ENCODE measurements at places on chromosomes 16 and 17.

DNA sequence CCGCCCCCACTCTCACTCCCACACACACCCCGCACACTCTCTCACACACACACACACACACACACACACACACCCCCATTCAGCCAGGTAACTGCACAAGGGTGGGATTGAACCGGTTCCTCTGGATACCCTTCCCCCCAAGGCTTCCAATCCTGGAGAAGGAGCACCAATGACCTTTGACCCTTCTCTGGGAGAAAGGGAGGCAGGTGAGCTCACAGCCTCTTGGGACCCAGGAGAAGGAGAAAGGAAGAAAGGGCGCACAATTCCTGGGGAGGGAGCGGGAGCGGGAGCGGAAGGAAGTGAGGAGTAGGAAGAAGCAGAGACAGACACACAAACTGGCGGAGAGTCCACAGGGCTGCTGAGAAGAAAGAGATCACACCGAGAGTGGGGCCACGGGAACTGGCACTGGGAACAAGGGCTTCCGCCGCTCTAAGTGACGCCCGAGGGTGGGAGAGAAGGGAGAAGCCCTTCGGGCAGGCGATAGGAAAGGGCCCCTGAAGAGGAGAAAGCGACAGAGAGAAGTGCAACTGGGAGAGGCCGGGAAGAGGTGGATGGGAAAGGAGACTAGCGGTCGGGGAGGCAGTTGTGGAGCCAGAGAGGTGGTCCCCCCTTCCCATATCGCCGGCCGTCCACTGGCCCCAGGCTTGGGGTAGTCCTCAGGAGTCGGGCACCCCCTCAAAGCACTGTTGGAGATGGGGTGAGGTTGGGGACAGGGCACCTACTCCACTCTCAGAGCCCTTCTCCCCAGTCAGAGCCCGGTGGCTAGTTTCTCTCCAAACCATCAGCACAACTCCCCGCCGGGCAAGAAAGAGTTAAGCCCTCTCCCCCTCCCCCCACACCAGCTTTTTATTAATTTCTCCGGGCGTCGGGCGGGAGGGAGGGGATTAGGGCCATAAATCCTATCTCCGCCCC lies 1.3 kb downstream of the SAMD14 start:
- DNase-seq: no peak

DNA sequence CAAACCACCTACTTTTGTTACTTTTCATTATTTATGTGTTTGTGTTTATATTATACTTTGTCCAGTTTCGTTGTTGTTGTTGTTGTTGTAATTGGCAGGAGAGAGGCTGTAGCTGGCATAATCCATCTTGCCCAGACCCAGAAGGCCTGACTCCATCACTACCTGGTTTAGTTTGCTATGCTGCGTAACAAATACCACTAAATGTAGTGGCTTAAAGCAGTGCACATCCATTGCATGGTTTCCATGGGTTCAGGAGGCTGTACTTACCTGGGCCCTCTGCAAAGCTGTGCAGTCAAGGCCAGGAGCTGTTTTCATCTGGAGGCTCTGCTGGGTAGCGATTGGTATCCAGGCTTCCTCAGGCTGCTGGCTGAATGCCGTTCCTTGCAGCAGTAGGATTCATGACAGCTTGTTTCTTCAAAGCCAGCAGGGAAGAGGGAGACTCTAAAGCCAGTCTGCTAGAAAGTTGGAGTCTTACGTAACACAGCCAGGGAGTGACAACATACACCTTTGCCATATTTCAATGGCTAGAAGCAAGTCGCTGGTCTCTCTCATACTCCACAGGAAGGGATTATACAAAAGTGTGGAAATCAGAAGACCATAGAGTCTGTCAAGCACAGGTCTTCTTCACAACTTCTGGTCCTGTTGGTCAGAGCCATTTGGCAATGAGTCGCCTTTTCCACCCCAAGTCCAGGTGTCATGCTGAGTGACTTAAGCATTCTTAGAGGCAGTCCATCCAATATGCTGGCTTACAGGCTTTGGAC lies 41.1 kb downstream of the TNRC6C start:
- DNase-seq: no peak

DNA sequence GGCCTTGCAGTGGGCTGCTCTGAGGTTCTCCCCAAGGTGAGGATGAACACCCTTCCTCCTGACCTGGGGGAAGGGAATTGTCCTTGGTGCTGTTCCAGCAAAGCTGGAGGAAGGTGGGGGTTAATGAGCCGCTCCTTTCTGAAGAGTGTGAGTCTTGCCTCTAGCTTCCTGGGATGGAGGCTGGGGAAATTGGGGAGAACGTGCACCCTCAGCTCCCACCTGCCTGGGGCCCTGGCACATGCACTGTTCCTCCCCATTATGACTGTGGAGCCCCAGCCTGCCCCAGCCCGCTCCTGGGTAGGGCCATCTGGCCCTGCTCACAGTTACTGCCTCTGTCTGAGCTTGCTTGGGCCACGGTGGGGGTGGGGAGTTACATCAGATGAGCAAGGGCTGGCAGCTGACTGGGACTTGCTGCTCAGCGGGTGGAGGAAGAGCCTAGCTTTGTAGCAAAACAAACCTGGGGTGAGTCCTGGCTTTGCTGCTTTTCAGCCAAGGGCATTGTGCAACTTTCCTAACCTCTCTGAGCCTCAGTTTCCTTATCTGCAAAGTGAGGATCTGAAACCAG lies 11.1 kb downstream of the TNS4 start:
- peak; percentile 63 for DNase-seq

GRCh38 chr16:70589998-70590471 lies 56.3 kb upstream of the IL34 start:
- no peak for DNase-seq

GRCh38 chr16:83970430-83970815 lies 2.4 kb downstream of the NECAB2 start:
- DNase-seq: no peak

DNA sequence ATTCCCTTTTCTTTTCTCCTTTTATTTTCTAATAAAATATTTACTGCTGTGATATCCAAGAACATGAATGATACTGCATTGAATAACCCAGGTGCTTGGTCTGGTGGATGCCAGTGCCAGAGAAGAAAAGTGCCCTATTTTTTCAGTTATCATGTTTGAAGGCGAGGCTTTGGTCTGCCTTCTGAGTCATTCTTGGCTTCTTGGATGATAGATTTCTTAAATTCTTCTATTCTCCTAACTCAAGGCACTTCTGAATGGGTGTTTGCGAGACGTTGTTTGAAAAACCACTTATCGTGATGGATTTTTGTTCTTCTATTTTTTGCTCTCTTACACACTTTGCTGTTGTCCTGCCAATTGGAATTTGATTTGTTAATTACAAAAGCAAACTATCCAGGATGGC lies 66.7 kb downstream of the FTO start:
- no peak for DNase-seq

GRCh38 chr16:1151424-1152122 lies 1.3 kb upstream of the CACNA1H start:
- DNase-seq: no peak

- DNase-seq: peak; percentile 68
These were observed at the start of gene PDK2 for GRCh38 chr17:50094753-50095619. Gene PDK2 (plus strand): TSS chr17:50095351. CDS start chr17:50095436, 85 bp downstream.

- DNase-seq: no peak
These were observed 500.8 kb downstream of the MAF start for GRCh38 chr16:79099716-79100115.

DNA sequence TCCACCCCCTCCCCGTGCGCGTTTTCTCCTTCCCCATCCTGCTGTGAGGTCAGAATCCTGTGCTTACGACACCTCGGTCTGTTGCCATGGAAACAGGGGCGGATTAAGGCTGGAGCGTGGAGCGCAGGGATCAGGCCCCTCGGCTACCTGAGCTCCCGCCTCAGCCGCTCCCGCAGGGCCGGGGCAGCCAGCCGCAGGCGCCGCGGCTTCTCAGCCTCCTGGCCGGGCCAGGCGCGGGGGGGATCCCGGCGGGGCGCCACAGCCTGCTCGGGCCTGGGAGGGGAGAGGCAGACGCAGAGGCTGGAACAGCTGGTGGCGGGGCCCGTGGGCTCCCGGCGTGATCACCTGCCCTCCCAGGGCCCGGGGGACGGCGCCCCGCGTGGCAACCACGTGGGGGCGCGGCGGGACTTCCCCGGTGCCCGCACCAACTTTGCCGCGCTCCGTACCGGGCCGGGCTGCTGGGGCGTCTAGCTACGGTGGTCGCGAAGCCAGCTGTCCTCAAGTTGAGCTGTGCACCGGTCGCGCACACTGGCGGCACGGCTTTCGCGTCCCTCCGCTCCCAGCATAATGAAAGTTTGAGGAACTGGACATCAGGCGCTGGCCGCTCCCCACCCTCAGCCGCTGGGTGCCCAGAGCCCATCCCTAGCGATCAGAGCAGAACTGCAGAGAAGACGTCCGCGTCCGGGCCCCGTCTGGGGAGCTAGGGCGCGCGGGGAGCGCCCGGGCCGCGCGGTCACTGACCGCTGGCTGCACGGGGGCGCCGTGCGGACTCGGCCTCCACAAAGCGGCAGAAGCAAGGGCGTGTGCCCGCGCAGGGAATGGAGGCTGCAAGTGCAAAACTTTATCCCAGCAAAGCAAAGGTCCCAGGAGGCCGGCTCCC lies 1.2 kb downstream of the RTN4RL1 start:
- no peak for DNase-seq

DNA sequence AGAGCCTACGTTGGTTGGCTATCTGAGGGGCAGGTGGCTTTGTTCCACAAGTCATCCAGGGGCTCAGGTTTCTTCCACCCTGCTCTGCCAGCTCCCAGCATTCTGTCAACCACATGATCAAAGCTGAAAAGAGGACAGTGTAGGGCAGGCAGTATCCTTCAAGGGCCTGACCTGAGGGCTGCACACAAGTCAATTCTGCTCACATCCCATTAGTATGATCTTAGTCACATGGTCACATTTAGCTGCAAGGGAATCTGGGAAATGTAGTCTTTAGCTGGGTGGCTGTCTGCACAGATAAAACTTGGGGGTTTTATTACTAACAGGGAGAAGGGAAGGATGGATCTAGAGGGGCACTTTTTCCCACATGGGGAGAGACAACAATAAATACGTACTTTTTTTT lies 97.3 kb downstream of the SALL1 start:
- DNase-seq: no peak

GRCh38 chr17:78706271-78706915 lies 75.7 kb downstream of the CYTH1 start:
- DNase-seq: no peak

All from AG09309 (cell line).